ENCODE measurements at places on chromosomes 6 and 20.

DNA sequence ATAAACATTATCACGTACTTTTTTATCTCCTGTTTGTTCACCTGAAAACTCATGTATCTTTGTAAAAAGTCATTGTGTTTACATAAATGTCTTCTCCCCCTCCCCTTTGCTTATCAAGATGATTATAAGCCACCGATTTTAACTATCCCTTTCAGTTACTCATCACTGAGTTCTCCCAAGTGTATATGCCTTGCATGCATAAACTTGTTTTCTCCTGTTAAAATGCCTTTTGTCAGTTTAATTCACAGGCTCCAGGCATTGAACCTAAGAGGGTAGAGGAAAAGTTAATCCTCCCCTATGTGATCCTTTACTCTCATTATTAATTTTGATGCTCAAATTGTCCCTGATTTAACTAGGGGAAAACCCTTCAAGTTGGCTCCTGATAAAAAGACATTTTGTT is 24.2 kb downstream of the ANKEF1 start:
- no peak for DNase-seq

DNA sequence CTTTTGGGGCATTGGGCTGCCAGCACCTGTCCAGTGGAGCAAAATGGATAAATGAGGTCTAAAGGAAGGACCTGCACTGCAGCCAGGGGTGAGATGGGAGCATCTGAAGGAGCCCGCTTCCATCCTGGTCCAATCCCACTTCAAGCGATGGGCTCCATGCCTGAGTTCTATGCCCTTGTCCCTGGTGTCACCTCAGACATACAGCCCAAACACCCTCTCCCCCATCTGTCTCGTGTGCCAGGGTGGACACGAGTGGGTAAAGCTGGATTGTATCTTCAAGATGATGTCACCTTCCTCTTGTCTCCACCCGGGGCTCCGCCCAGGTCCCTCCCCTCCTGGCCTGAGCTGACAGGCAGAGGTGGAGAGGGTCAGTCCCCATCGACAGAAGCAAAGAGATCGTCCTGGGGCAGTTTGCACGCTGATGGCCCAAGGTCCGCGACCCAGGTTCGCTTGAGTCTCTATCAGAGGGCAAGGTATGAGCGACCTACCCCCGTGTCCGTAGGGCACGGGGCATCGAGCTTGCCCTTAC is 544 bp downstream of the SMIM29 start:
- DNase-seq: no peak

GRCh38 chr20:24835195-24835594 is 113.9 kb upstream of the CST7 start:
- no peak for DNase-seq

DNA sequence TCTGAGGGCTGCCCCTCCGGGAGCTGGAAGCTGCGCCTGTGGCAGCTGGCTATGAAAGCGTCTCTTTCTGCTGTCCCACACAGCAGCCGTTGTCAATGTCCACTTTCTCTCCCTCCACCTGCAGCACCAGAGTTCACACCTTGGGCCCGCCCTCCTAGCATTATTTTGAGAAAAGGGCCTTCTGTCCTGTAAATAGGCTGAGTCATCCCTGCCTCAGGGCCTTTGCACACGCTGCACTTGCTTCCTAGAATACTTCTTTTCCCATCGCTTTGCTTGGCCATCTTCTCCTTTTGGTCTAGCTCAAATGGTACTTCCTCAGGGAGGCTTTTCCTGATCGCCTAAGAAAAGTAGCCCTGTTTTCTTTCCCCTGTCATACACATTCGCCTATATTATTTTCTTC is 69.3 kb upstream of the ZNFX1 start:
- DNase-seq: no peak

DNA sequence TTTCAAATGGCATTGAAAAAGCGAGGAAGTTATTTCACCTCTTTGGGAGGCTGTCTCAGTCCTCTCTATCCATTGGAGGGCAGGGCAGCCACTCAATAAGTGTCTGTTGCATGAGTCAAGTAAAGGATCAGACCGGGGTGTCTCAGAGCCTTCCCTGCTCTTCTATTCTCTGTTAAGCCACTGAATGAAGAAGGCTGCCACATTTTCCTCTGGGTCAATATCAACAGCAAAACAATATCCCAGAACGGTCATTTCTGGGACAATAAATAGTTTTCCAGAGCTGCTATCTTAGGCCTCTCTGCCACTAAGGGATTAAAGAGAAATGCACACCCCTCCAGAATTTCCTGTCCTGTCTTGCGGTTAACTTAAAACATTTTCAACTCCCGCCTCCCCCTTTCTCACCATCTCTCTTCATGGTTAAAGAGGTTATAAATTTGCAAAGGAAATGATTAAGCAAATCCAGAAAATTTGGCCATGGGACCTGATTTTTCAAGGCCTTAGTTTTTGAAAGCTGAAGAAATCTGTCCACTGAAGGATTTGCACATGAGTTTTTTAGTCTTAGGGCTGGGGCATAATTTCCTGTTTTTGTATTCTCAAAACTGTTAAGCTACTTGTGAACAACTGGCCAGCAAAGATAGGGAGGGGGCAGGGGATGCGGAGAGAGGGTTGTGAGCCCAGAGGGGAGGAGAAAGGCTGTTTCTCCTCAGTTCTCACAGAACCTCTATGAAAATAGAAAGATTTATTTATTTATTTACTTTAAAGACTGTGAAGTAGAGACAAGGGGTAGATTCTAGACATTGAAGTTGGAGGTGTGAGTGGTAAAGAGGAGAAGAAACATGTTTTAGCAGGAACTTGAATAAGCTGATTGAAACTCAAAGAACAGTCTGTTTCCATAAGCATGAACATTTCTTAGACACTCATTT is 135.7 kb downstream of the BCAS1 start:
- DNase-seq: no peak

DNA sequence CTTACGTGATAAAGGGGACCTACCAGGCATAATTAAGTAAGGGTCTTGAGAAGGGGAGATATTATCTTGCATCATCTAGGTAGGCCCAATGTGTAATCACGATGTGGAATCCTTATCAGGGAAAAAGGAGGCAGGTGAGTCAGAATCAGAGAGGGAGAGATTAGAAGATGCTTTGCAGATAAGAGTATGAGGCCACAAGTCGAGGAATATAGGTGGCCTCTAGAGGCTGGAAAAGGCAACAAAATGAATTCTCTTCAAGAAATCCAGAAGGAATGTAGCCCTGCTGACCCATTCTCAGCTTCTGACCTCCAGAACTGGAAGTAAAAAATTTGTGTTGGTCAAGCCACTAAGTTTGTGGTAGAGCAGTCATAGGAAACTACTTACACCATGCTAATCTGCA is 11.0 kb upstream of the ENPP4 start:
- no peak for DNase-seq

DNA sequence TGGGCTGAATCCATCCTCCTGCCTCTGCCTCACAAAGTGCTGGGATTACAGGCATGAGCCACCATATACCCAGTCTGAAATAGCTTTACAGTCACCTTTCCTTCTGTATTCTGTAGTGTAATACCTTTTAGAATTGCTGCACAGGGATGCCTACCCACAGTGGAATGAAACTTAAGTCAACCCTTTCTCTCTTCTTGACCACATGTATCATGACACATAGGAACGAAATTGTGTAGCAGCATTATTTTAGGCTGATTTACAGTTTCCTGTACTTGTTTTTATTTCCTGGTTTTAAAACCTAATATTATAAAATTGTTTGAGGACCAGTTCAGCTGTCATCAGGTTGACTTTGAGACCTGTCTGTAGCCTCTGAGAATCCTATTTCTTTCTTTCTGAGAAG is 297.8 kb downstream of the ZFAND3 start:
- DNase-seq: no peak

GRCh38 chr6:34484899-34485298 is 19.0 kb downstream of the PACSIN1 start:
- no peak for DNase-seq

DNA sequence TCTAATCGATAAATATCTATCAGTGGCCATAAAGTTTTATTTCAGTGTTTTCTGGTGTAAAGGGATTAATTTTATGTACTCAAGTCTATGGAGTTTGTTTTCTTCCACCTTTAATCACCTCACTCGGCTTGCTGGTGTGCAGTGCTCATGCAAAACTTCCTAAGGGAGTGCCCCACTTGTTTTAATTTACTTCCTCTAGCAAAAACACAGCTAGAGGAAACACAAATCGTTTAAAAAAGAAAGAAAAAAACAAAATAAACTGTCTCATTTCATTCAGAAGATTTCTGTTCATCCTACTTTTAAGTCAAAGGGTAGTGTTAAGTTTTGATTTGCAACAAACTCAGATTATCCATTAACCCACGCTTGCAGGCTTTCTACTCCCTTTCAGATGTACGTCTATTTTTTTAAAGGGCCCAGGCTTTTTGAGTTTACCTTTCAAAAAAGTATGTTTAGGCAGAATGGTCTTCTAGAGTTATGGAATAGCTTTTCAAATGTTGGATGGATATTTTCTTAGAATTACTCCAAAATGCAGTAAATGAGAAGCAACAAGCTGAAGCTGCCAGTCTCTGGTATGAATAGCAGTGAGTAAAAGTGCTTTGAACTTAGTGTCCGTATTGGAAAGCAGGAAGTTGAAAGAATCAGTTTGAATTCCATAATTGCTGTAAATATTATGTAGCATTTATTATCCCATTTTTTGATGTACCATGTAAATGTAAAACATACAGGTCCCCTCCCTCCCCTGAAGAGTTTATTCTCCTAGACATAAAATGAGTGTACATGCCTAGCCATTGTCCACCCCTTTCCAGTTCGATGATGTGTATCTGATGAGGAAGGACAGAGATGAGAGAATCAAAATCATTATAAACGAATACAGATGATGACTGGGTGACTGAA is 113.3 kb downstream of the SLC16A10 start:
- no peak for DNase-seq

GRCh38 chr6:33088931-33089620 is 13.3 kb downstream of the HLA-DPB1 start:
- no peak for DNase-seq

GRCh38 chr6:90149280-90149679 is 147.4 kb downstream of the BACH2 start:
- DNase-seq: no peak

- DNase-seq: no peak
Measured at GRCh38 chr20:60001108-60001507, 42.9 kb downstream of the CDH26 start.

DNA sequence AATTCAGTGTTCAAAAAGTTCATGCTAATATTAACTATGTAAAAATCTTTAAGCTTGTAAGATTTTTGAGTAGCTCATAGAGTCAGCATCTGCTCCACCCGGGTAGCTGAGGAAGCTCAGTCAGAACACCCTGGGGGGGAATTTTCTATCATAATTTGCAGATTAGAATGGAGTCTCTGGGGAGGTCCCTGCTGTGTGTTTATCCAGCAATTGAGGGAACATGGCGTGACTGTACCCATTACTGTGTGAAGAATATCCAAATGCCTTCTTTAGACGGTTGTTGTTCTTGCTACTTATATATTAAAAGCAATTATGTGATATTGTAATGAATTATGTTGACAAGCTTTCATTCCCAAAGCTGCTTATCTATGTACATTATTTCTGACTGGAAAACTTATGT is 64.8 kb downstream of the AIG1 start:
- DNase-seq: no peak

DNA sequence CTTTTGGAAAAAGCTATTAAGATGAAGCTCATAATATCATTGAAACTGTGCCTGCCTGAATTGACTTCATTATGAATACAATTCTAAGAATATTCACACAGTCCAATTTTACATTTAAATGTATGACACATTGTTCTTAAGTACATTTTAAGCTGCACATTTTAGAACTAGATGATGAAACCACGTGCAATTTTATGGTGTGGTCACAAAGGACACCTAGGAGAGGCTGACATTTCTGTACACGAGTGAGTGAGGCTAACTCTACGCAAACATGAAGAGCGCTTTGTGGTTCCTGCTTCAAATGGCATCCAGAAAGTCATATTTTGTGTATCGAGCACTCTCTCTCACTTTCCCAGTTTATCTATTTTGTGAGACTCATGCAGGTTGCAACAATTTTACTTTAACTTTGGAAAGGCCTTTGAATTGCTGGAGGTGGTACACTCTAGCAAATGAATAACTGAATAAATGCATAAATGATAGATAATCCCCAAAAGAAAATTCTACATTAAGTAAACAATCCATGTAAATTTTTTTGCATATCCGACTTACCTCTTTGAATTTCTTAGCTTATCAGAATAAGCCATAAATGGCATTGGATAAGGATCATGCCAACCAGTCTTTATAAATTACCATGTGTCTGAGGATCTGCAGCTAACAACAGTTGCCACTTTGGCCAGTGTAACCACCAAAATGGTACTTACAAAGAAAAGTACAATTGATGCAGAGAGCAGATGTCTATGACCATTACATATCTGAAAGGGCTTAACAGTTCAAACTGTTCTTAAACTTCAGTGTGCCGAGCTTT is 97.3 kb downstream of the NRSN1 start:
- no peak for DNase-seq

DNA sequence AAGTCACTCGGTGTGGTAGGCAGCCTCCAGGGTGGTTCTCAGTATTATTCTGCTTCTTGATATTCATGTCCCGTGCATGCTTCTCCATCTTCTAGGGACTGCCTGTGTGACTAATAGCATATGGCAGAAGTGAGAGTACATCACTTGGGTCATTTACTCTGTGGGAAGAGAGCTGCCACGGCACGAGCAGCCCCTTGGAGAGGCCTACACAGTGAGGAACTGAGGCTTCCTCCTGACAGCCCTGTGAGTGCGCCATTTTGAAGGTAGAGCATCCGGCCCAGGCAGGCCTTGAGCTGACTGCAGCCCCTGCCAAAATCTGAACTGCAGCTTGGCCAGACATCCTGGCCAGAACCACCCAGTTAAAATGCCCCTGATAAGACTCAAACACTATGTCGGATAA is 17.3 kb upstream of the MCUR1 start:
- no peak for DNase-seq

DNA sequence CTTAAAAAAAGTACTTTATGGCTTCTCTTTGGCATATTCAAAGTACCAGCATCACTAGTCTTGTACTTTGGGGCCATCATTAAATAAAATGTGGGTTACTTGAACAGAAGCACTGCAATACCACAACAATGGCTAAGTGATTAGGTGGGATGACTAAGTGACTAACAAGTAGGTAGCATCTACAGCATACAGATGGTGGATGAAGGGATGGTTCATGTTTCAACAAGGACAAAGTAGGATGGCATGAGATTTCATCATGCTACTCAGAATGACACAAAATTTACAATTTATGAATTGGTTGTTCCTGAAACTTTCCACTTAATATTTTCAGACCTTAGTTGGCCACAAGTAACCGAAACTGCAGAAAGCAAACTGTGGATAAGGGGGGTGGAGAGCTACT is 7.7 kb downstream of the MPC1 start:
- no peak for DNase-seq

- DNase-seq: no peak
Measured at GRCh38 chr20:45781391-45781931, 10.2 kb downstream of the WFDC3 start.

DNA sequence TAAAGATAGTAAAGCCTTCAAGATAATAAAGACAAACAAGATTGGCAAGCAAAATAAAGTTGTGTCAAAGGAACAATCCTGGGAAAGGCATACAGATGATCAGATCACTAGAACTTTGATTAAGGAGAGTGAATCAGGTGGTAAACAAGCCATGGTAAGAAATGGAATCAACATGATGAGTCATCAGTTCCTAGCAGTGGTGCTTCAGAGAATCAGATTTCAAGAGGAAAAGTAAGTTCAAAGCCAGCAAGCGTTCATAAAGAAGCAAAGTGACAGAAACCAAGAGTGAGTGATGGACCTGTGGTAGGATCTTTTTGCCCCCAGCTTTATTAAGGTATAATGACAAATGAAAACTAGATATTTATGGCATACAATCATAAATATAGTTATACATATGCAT is 340.4 kb downstream of the TPBG start:
- no peak for DNase-seq
